ENCODE measurements at places on chromosomes 6 and 20.

DNA sequence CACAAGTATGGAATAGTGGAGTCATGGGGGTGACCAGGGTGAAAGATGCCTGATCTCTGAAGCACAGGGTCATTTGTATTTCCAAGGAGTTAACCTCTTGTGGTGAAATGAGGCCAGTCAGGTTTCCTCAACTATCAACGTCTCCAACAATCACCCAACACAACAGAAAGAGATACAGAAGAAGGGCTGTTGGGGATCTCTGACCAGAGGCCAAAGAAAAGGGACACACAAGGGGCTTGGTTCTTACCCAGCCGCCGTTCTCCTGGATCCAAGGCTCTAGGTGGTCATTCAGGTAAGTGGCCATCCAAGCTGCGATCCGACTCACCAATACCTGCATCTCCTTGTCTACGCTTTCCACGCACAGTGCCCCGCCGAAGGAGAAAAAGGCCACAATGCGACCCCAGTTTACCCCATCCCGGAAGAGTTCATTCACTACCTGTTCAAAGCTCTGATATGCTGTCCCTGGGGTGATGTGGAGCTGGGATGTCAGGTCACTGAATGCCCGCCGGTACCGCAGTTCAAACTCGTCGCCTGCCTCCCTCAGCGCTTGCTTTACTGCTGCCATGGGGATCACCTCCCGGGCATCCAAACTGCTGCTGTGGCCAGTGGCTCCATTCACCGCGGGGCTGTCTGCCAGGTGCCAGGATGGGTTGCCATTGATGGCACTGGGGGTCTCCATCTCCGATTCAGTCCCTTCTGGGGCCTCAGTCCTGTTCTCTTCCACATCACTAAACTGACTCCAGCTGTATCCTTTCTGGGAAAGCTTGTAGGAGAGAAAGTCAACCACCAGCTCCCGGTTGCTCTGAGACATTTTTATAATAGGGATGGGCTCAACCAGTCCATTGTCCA is 1.0 kb downstream of the BCL2L1 start:
- no peak for DNase-seq

DNA sequence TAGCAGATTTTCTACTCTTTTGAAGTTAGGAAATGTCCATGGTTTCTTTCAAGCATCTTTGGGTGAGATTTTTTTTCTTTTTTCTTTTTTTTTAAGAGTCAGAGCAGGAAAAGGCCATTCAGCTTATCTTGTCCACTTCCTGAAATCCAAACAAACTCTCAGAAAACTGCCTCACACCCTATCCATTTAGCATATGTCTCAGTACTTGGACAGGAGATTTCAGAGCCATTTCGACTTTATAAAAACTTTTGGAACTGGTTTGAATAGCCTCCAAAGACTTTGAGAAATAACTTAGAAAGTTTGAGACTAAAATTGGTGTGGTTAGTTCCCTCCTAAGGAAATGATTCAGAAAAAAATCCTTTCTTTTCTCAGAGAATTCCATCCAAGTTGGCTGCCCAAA is 125.1 kb downstream of the MYLK4 start:
- DNase-seq = peak; percentile 90

GRCh38 chr6:41656002-41656691 is 17.9 kb downstream of the MDFI start:
- DNase-seq = no peak

DNA sequence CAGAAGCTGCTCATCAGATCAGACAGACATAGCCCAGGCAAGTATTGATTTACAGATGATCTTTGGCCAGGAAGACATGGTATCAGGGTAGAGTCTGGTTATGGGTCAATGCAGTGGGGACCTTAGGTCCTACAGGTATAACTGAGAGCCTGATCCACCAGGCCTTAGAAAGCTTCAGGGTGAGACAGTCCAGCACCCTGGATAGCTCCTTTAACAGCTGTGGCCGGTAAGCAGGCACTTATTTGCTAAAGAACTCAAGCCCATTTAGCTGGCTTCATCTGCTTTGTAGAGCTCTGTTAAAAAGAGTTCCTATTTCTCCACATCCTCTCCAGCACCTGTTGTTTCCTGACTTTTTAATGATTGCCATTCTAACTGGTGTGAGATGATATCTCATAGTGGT is 39.6 kb downstream of the ESR1 start:
- peak; percentile 70 for DNase-seq

GRCh38 chr6:10000551-10000950 is 414.3 kb downstream of the TFAP2A start:
- no peak for DNase-seq

- DNase-seq = peak; percentile 14
Observed at GRCh38 chr20:51116765-51117686, 94.1 kb upstream of the KCNG1 start.

GRCh38 chr6:1868561-1869261 is 259.0 kb downstream of the FOXC1 start:
- no peak for DNase-seq

DNA sequence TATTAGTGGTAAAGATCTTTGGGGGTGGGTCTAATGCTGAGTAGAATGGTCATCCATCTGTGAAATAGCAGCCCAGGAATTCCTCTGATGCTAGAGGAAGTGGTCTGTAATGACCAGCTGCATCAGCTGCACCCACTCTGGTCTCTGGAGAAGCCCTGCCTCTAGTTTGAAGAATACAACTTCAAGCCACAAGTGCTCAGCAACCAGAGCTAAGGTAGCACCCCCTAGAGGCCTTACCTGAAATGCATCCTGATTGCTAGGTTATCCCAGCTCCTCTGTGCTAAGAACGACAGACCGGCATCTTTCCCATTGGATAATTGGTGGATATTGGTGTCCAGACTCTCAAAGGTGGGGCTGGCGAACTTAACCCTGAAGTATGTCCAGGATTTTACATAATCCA is 58.2 kb downstream of the DNAH8 start:
- no peak for DNase-seq

DNA sequence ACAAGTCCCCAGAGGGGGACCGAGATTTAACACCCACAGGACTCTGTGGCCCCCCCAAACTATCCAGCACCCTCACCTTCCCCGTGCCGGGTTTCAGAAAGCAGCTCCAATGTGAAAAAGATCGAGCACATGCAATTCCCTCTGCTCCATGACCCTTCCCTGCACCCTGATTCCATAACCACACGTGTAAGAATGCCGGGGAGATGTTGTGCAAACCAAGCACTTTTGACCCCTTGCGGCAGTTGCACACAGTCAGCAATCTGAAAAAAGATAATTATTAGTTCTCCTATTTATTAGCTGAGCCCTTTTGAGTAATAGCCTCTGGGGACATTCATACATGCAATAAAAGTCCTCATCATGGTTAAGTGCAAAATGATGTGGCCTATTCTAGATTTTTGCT is 13.0 kb downstream of the FOXQ1 start:
- peak; percentile 35 for DNase-seq

- no peak for DNase-seq
Observed at GRCh38 chr20:43284486-43284885, 94.8 kb upstream of the PTPRT start.

- peak; percentile 95 for DNase-seq
Observed at GRCh38 chr6:152696522-152696921, 1.2 kb upstream of the MYCT1 start.

DNA sequence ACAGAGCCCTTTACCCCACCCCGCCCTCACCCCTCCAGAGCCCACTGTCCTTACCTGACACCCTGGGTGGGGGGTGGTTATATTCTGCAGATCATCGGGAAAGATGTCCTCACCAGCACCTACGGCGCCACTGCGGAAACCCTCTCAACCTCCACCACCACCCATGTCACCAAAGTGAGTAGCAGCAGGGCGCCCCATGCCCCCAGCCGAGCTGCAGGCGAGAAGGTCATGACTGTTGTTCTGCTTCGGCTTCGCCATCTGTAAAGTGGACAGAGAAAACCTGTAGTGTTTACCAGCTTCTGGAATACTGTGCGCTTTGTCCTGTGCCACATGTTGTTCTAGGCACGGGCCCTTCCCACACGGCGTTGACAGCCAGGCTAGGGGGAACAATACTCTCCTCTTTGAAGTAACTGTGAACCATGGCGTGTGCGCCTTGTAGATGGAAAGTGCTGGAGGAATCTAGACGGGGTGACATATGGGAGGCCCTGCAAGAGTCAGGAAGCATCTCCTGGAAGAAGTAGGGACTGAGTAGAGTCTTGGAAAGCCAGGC is 16.5 kb upstream of the AAR2 start:
- DNase-seq = no peak

DNA sequence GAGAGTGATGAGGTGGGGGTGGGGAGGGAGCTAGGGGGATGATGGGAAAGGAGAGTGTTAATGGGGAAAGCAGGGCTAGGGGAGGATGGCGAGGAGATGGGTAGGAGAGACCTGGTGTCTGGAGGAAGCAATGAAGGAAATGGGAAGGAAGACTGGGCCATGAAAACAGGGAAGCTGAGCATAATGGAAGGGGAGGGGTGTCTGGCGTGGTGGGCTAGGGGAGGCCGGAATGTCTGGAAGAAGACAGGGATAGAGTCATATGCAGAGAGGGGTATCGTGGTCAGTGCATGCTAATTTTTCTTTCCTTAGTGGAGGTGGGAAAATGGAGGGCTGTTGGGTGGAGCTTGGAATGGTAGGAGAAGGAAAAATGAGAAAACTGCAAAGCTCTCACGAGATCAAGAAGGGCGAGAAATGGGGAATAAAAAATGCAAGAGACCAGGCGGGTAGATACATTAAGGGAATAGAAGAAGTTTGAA is 423 bp downstream of the KLHDC3 start:
- DNase-seq = peak; percentile 65

DNA sequence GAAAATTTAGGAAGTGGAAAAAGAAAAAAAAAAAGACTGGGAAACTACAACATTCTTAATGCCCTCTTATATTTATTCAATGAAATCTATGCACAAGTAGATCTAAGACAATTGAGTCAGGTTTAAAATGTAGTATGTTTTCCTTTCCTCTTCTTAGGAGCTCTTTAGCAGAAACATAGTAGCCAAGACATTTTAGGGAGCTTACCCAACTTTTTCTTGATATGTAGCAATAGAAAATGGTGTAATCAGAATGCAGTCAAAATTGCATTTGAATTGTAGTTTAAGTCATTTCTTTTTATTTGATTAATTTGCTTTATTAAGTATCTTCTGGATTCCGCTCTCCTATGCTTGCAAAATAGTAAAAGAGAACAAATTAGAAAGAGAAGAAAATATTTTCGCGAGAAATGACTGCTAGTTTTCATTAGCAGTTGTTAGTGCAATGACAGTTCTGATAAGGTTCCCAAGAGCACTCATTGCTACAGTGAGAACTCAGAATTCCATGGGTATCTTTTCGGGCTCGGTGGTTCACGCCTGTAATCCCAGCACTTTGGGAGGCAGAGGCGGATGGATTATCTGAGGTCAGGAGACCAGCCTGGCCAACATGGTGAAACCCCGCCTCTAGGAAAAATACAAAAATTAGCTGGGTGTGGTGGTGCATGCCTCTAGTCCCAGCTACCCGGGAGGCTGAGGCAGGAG is 52.2 kb downstream of the JARID2 start:
- peak; percentile 64 for DNase-seq

DNA sequence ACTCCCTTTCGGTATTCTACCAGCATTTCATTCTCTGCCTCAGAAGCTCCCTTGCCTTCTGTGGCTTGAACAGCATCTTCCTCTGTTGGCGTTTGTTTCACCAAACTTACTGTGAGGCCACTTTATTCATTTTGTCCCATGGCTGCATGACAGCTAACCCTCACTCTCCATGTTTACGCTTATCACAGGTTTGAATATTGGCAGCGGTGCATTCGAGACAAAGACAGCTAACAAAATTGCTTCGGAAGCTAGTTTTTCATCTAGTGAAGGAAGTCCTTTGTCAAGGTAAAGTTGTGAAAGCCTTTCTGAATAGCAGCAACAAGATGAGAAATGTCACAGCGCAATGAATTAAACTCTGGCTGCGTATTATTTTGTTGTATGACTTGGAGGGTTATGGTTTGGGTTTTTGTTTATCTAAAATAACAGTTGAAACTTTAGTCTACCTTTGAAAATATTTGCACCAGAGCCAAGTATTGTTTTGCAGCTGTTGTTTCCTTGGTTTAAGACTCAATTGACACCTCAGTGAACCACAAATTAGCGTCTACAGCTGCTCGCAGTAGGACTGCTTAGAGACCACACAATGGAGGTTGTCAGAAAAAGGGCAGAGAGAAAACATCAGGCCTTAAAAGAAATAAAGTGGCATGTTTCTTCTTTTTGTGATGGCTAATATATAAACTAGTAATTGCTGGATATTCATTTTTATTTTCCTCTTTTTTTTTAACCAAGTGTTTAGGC is 70.4 kb upstream of the XRN2 start:
- DNase-seq = no peak

GRCh38 chr20:38270869-38271605 is 10.5 kb upstream of the KIAA1755 start:
- peak; percentile 99 for DNase-seq

All from fibroblast of the aortic adventitia (primary cell).